ENCODE measurements at places on chromosomes 16 and 17. TPM values are rescaled to one million over a fixed set of nuclear protein-coding genes. Genes with fewer than 3 reads are reported as not detected.

ZNF385C gene
- total RNA-seq, result 0.63 TPM

TNS4 gene
- total RNA-seq, result 0.24 TPM

PRSS36 gene
- 0.18 TPM for total RNA-seq

ITGAX gene
- 0.42 TPM for total RNA-seq

OMG gene
- total RNA-seq, result not detected

SLC2A4 gene
- 0.06 TPM for total RNA-seq

TPSD1 gene
- total RNA-seq, result not detected

CHRNE gene
- 1.1 TPM for total RNA-seq

TBC1D3I gene
- not detected for total RNA-seq

HS3ST3A1 gene
- 22.1 TPM for total RNA-seq

TMC7 gene
- total RNA-seq, result 1.9 TPM

OR2C1 gene
- total RNA-seq, result not detected

MYL4 gene
- not detected for total RNA-seq

CCL14 gene
- not detected for total RNA-seq

ARHGDIG gene
- not detected for total RNA-seq

DNA sequence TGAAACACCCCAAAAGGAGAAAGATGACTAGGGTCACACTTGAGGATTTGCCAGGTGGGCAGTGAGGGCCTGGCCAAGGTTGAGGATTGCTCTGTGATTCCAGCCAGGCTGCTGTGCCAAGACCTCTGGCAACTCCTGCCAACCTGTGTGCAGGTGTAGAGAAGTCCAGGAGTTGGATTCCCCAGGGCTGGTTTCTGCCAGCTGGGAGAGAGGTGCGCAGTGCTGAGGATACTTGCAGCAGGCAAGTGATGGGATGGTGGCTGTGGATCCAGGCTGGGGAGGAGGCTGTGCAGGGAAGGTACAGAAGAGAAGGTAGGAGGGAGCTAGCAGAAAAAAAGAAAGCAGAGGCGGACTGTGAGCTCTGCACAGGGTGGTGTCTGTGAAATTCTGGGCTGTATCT lies 6.6 kb downstream of the RIPOR1 start:
- no peak for DNase-seq

DNA sequence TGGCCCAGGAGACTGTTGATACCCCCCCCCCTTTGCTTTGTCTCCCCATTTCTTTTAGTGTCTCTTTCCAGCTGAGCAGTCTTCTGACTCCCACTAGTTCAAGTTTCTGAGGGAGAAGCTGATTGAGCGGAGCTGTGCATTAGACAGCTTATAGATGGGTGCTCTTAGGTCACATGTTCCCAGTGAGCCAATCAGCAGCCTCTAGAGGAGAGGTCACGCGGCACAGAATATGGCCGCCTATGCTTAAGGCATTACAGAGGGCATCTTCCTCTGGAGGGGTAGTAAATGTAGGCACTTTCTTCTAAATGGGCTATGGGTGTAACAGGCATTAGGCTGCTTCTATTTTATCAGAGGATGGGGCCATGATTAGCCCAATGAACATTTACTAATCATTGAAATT lies 131.6 kb downstream of the CDH13 start:
- no peak for DNase-seq

DNA sequence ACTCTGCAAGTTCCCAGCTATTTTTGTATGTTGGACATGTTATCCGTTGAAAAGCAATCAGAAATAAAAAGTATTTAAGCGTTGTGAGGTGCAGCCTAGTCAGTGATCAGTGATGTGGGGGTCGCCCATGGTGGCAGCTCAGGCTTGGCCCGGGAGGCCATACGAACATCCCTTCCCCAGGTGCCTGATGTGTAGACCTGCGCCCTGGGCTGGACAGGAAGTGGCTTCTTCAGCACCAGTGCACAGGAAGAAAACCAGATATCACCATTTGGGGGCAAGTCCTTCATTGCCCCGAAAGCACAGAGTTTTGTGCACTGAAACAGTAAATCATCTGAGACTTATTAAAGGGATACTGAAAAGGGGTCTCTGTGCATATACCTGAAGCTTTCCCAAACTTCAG lies 98.9 kb downstream of the SOCS1 start:
- no peak for DNase-seq

GRCh38 chr17:41535764-41536481 lies 7.8 kb upstream of the KRT19 start:
- DNase-seq, result no peak

DNA sequence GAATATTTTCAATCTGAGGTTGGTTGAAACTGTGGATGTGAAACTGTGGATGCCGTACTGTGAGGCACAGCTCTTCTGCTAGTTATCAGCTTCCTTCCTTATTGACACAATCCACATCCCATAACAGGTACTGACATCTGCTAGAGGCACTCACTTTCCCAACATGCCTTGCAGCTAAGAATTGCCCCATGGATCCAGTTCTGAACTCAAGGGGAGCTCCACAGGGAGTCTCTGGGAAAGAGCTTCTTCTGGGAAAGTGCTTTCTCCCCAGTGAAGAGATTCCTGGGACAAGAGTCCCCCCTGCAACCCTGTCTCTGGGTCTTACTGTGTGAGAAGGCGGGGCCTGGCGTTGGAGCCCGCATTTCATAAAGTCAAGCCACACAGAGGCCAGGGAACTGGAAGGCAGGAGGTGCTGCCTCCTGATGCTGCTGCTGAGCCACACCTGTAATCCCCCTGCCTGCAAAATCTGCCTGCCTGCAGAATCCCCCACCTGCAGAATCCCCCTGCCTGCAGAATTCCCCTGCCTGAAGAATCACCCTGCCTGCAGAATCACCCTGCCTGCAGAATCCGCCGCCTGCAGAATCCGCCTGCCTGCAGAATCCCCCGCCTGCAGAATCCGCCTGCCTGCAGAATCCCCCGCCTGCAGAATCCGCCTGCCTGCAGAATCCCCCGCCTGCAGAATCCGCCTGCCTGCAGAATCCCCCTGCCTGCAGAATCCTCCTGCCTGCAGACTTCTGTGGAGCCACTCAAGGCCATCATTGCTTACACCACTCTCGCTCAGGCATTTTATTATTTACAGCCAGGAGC lies 305.4 kb downstream of the FOXL1 start:
- no peak for DNase-seq

GRCh38 chr17:48570325-48571023 lies 7.7 kb downstream of the HOXB4 start:
- no peak for DNase-seq

GRCh38 chr16:1081734-1082265 lies 9.3 kb downstream of the SSTR5 start:
- no peak for DNase-seq

GRCh38 chr16:79092846-79093245 lies 507.7 kb downstream of the MAF start:
- DNase-seq, result no peak

DNA sequence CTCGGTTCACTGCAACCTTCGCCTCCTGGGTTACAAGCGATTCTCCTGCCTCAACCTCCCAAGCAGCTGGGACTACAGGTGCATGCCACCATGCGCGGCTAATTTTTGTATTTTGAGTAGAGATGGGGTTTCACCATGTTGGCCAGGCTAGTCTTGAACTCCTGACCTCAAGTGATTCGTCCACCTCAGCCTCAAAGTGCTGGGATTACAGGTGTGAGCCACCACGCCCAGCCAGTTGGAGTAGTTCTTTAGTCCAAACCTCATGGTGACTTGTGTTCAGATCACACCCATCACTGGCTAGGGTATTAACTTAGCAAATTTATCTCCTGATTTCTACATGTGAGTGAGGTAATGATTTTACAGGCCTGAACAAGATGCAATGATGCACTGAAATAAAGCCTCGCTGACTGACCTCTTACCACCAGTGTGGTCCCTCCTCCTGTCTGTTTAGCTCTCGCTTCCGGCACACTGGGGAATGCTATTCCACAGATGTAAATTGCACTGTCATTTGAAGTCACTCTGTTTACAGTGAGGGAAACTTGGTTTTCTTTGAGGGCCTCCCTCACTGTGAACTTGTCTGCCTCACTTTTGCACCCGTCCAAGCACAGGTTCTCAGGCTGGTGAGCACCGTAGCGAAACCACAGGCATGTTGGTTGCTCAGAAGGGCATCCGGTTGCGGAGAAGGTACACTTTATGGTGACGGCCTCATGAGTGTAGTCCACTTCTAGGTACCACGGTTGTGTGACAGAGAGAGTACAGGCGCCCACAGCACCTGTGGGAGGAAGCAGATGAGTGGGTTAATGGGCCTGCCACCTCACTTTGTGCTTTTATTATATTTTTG lies 5.5 kb downstream of the IGSF6 start:
- peak; percentile 6 for DNase-seq

- DNase-seq, result peak; percentile 29
Observed at GRCh38 chr17:17155568-17155967, 50.6 kb downstream of the PLD6 start.

GRCh38 chr17:2188971-2189630 lies 114.5 kb downstream of the SMG6 start:
- no peak for DNase-seq

- DNase-seq, result peak; percentile 32
Observed at GRCh38 chr17:34269969-34270368, at the start of gene CCL7. Gene CCL7 (plus strand): TSS chr17:34270221. CDS start chr17:34270291, 70 bp downstream.

GRCh38 chr16:30010844-30011713 lies at the start of gene DOC2A:
Gene DOC2A (minus strand): TSS chr16:30011027. CDS start chr16:30010222, 805 bp downstream.
- DNase-seq, result no peak

DNA sequence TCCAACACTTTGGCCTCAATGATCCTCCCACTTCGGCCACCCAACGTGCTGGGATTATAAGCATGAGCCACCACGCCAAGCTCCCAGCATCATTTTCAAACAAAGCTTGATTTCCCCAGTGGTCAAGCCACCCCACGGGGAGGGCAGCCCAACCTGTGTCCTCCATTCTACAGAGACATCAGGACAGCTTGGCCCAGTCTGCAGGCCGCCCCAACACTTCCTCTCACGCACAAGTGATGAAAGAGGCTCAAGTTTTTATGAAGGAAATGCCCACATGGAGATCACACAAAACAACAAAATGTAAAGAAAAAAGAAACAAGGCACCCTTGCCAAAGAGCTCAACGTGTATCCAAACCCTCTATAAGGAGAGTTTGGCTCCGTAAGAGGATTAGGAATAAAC lies 112.4 kb downstream of the XYLT1 start:
- DNase-seq, result no peak

GRCh38 chr16:29674188-29674587 lies 4.8 kb upstream of the QPRT start:
- peak; percentile 15 for DNase-seq

DNA sequence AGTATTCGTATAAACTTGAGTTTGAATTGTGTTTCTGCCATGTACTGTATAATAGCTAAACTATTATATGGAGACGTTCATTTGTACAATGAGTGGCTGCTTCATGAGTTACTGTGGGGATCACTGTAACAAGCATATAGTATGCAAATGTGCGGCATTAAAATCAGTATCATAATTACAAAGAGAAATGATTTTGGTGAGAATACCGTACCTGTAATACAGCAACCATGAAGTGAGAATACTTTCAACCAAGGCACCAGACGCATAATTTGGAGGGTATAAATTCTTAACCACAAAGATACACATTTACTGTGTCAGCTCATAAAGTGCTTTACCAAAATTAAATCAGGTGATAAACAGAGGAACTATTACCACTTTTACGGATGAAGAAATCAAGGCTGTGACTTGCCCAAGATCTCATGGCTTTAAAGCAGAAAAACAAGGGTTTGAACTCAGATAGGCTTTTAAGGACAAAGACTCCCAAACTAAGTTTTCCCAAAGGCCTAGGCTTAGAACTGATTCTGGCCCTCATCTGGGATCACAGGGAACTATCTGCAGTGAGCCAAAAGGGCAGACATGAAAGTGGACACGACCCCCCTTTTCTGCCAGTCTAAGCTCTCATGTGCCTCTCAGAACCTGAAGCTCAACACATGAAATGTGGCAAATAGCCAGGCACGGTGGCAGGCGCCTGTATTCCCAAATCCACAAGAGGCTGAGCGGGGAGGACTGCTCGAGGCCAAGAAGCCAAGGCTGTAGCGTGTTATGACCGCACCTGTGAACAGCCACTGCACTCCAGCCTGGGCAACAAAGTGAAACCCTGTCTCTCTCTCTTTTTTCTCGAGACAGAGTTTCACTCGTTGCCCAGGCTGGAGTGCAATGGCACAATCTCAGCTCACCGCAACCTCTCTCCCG lies 6.4 kb downstream of the RPS15A start:
- DNase-seq, result no peak

- DNase-seq, result no peak
Observed at GRCh38 chr17:61179380-61179806, 220.2 kb upstream of the TBX2 start.

GRCh38 chr16:21167360-21167759 lies 8.9 kb downstream of the LDAF1 start:
- peak; percentile 89 for DNase-seq

GRCh38 chr17:67139784-67140665 lies 95.7 kb downstream of the CACNG1 start:
- no peak for DNase-seq

DNA sequence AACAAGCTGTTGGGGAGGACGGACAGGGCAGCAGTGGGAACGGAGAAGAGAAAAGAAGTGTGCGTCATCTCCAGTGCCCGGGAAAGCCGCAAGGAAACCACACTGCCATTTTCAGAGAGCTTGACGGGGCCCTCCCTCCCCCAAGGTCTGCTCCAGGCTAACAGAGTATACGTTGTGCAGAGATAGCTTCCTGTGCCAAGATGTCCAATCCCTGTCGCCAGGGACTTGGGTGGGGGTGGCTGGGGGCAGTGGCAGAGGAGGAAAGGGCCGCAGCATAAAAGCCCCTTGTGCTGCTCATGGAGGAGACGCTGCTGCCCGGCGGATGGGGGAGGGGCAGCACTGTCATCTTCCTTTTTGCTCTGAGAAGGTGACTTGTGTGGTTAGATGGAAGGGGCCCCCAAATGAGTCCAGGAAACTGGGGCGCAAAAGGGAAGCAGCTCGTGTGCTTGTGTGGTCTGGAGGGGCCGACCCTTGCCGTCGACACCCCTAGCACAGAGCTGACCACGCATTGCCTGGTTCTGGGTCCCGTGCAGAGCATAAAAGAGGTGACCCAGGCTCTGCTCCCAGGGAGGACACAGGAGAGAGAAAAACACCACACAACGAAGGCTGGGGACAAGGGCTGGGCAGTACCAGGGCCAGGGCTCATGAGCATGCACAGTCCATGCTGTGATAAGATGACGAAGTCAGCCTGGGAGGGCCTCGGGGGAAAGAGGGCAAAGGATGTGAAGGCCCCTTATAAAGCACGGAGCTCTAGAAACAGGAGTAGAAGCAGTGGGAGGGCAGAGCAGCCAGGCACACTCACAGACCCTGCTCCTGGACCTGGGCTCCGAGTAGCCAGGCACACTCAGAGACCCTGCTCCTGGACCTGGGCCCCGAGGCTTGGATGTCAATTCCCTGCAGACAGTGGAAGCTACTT lies 372.7 kb downstream of the SLC39A11 start:
- DNase-seq, result peak; percentile 93

GRCh38 chr17:57979076-57979475 lies 9.0 kb downstream of the VEZF1 start:
- no peak for DNase-seq

All from Daoy (cell line).